Upper lobe of left lung (tissue), 6 donors: ENCODE measurements at places on chromosomes 12 and 14. TPM values are rescaled to one million over a fixed set of nuclear protein-coding genes. Genes with fewer than 3 reads are reported as not detected.

Gene RNASE1
- 1,558 TPM for total RNA-seq

Gene SYNDIG1L
- total RNA-seq, result 10.5 TPM

Gene TAS2R50
- total RNA-seq, result not detected

Gene EPYC
- not detected for total RNA-seq

Gene WSCD2
- 0.89 TPM for total RNA-seq

Gene CCDC197
- not detected for total RNA-seq

Gene FKBP11
- 20.4 TPM for total RNA-seq

Gene CIDEB
- total RNA-seq, result 9.4 TPM

Gene CCDC59
- 30.3 TPM for total RNA-seq

DNA sequence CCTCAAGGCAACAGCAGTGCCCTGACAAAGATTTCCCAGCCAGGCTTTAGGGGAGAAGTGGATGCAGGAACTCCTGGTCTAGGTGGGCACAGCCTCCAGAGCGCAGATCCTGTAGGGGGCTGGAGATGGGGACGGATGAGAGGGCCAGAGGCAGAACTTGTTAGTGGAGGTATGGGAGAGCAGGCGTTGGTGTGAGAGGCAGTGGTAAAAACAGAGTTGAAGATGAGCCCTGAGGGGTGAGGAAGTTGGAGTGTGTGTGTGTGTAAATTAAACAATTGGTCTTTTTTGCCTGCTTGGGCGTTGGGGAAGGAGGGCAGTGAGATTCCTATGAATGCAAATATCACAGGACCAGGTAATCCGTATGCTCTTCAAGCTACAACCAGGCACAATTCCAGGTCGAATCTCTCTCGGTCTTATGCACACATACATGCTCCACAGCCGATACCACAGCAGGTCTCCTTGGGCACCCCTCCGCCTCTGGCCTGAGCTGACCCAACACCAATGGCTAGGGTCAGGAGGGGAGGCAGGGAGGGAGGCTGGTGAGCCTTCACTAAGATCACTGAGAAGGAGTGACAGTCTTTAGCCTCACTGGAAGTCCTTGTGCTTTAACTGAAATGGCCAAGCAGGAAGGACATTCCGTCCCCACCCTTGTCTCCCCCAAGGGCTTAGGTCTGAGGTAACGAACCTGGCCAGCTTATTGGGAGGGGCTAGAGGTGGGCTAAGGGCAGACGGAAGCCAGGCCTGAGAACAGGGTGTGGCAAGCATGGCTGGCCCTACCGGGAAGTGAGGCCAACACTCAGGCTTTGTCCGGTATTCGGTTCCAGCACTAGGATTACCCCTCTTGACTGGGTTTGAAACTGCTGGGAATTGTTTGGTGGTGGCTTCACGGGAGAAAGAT is 1.5 kb upstream of the KRT7 start:
- peak; percentile 89 for DNase-seq

DNA sequence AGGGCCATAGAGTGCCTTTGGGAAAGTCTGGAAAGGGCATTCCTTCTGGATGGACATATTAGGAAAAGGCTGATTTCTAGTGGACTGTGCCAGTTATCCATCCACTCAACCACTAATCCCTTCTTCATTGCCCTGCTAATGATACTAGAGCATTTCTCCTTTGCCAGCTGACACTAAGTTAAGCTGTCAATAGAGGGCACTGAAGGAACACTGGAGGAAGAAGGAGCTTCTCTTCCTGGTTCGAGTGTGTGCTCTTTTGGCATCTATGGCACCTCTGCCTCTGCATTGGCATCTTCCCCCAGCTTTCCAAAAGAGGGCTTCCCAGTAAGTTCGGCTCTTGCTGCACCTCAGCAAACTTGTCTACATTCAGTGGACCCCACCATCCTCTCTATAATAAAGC is 165.4 kb downstream of the DERA start:
- no peak for DNase-seq

DNA sequence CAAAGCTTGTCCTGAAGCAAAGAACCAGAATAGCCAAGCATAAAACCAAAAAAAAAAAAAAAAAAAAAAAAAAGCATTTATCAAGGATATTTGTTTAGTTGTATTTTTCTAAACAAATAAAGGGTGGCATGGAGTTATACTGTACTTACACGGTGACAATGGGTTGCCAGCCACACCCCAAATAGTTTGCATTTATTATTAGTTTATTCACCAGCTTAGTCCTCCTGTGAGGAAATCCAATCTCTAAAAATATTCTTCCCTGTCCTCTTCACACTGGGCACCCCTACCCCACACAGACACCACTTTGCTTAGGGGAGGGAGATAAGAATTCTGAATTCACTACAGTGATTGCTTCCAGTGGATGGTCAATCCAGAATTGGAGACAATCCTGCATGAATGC is 18.9 kb downstream of the PLEKHG7 start:
- no peak for DNase-seq

- DNase-seq, result no peak
Observed at GRCh38 chr12:63226792-63227463, 75.9 kb upstream of the AVPR1A start.

- DNase-seq, result no peak
Observed at GRCh38 chr12:45612044-45612794, 117.3 kb upstream of the ARID2 start.

GRCh38 chr14:47660158-47660557 is 15.2 kb downstream of the MDGA2 start:
- DNase-seq, result no peak

- no peak for DNase-seq
Observed at GRCh38 chr12:63922474-63922873, 78.0 kb downstream of the SRGAP1 start.

DNA sequence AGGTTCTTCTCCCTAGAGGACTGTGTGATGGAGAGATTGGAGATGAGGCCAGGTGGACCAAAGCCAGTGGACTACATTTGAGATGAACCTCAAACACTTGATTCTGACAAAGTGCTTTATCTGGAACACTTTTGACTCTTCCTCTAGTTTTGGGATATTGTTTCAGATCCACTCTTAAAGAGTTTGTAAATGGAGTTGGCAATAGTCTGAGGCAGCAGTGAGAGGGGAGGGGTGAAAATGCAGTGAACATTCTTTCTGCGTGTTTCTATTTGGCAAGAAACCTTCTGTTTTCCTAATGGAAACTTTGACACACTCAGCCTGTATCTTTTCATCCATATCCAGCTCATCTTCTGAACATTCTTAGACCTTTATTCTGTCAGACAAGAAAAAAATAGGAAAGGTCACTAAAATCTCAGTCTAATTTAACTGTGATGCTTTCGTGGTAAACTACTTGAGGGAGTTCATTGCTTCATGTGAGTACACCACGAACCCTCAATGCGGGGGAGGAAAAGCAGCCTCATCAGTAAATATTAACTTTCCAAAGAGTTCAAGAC is 57.4 kb upstream of the KCNJ8 start:
- no peak for DNase-seq

DNA sequence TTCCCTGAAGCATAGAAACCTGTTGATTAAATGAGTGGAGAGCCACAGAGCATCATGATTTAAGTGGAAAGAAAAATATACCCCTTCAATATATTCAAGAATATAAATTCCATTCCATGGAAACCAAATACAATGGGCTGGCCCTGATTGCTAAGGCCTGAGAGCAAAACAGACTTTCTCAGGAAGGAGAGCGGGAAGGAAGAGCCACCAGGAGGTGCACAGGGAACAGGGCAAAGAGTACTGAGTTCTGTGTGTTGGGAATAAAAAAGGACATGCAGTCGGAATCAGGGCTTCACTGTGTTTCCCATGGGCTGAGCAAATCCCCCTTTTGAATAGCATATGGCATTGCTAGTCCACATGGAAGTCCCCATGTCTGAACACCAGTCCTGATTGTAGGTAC is 69.7 kb upstream of the PLEKHG3 start:
- no peak for DNase-seq

DNA sequence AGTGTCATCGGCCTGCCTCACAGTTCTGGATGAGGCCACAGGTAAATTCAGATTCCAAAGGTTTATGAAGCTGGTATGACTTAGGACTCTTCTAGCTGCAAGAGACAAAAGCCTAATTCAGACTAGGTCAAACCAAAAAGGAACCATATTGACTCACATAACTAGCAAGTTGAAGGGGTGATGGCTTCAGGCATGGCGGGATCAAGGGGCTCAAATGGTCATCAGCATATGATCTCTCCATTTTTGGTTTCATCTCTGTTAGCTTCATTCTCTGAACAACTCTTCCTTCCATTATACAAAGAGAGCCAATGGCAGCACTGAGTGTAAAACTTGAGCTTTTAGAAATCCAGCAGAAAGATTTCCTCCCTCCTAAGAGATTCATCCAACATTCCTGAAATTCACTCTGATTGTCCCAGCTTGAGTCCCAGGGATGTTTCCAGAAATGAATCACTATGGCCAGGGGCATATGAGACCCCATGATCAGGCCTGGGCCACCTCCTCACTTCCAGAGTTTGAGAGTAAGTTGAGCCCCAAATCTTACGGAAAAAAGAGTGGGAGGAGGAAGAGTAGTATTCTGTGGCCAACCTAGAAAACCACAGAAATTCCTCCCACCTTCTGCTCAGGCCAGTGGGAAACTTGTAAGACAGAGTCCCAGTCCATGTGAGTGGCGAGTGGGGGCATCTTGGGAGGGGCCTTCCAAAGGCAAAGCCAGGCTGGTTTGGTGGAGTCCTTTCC is 2.0 kb upstream of the MAP1LC3B2 start:
- DNase-seq, result no peak

DNA sequence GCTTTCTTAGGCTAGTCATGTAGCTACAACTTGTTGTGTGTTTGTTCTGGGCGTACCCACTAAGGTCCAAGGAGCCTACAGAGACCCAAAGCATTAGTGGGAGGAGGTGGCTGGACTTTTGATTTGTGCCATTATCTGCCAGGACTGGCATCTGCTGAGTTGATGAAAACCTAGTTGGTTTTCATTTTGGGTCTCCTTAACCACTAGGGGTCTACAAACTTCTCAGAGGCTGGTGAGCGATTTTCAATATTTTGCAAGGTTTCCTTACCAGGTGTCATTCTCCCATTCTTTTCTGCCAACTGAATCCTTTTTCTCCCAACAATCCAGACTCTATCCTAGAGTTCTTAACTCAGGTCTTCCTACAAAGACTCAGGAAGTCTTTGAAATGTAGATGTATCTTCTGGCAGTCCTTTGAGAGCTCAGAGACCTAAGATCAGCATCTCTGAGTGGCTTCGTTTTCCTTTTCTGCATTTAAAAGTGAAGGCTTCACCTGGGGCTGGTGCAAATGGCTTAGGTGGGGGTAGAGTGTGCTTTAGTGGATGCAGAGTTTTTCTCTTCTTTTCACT is 150.0 kb upstream of the RMST start:
- DNase-seq, result no peak

DNA sequence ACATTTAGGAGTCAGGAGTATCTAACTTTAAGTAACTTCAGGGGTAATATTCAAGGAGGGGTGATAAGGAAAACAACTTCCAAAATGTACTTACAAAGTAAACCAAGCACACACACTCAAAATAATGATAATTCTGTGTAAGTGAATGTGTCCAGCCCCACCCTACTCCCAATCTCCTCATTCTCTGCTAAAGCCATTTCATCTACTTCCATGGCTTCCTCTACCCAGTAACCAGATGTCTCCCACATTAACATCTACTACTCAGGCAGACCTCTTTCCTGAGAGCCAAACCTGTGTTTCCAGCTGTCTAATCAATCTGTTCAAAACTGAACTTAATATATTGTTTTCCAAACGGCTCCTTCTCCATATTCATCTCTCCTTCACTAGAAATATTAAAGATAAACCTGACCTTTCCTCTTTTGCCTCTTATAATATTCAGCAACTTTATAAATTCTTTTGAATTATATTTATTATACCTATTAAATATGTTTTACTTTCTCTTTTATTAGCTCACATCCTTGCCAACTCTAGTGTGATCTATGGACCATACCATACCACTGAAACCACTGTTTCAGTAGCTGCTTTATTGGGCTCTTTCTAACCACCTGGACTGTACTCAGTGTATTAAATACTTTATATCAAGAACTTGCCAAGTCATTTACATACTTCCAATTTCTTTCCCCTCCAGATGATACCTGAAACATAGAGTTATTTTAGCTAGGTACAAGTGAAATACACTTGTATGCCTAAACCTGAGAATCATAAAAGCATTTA is 170.7 kb downstream of the PPFIA2 start:
- no peak for DNase-seq

- no peak for DNase-seq
Observed at GRCh38 chr12:92899386-92900001, 29.6 kb downstream of the EEA1 start.

GRCh38 chr12:8676651-8677050 is 14.0 kb upstream of the MFAP5 start:
- no peak for DNase-seq

GRCh38 chr12:47223848-47224213 is 144.1 kb upstream of the AMIGO2 start:
- DNase-seq, result no peak

DNA sequence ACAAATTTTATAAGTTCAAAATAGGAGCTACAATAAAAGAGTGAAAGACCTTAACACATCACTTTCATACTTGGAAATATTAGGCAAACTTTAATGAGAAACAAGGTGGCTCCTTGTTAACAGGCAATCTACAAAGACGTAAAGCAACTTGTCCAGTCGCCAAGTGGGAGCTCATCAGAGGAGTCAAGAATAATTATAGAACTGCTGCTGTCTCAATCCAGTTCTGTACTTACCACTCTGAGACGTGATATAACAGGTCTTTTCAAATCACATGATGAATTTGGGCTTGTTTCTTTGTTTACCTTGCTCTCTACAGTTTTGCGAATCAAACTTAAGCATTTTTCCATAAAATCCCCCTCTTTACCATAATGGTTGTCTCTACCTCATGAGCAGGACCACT is 3.6 kb downstream of the YBX3 start:
- DNase-seq, result no peak

GRCh38 chr14:72155379-72155993 is 223.3 kb downstream of the RGS6 start:
- no peak for DNase-seq

- DNase-seq, result no peak
Observed at GRCh38 chr12:57044468-57044867, 5.5 kb downstream of the MYO1A start.

- DNase-seq, result peak; percentile 24
Observed at GRCh38 chr12:41512497-41512896, 324.4 kb downstream of the PDZRN4 start.

DNA sequence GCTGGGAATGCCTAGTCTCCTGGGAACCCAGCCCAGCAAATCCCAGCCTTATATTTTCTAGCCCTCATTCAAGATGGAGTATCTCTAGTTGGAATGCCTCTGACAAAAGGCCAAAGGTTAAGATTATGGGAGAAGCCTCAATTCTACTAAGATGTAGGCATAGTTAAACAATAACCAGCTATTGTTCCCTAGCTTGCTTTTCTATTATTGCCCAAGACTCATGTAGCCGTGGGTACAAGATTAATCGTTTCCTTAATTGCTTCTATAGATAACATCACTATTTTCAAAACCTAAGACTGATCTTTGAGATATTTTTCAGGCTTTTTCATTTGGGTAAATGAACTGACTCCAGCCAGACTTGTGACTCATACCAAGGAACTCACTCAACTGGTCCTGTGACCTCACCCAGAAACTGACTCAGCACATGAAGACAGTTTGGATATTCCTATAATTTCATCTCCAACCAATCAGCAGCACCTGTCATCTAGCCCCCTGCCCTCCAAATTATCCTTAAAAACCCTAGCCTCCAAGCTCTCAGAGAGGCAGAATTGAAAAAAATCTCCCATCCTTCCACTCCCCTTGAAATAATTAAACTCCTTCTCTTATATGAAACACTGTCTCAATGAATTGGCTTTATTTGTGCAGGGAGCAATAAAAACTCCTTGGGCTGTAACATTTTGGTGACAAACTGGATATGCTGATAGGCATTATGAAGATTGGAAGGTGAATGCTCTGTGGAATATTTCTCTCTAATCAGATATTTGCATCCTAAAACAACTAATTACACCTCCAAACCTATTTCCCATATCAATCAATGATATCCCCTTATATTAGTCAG is 589.0 kb downstream of the C12orf50 start:
- DNase-seq, result no peak
